ENCODE measurements at places on chromosomes 2 and 18.

GRCh38 chr18:68435581-68435980 lies 279.3 kb downstream of the TMX3 start:
- no peak overlapping the region for H3K4me3 ChIP-seq
- no peak overlapping the region for H3K27ac ChIP-seq
- H3K4me1 ChIP-seq = peaks cover 9% of the 10 kb centered on the region
- no peaks in the 10 kb centered on the region for H3K36me3 ChIP-seq
- no peak for DNase-seq

DNA sequence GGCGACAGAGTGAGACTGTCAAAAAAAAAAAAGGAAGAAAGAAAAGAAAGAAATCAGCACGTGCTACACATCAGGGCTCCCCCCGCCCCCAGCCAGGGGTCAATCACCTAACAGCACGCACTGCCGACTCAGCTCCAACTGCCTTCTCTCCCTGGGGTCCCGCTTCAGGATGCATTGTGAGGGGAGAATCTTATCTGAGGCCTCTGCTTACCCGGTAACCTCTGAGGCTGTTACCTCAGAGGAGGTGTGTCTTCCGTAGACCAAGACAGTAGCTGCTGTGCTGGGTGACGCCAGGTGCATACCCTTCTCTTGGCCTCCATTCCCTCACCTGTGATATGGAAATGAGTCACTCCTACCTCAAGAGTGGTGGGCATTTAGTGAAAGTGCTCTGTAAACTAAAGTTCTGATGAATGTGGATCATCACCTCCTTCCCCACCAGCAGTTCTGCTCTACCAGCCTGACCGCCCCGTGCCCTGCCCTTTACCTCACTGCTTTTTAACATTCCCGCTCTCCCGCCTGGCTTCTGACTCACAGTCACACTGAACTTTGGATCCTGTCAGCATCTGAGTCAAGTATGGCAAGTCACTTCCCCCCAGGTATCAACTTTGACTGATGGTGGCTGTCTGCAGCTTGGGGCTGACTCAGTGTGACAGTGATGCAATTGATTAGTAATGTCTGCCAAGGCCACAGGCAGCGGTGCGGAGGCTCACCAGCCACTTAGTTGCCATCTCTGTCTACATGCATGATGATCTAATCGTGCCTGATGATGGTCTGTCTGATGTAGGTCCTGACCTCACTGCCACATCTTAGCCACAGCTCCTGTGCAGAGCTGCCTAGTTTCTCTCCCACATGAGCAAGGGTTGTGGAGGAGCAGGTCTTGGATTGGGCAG lies 20.1 kb downstream of the ARID5A start:
- H3K27ac ChIP-seq = no peak overlapping the region
- H3K27me3 ChIP-seq = no peaks in the 10 kb centered on the region
- no peak for DNase-seq
- H3K4me3 ChIP-seq = no peak overlapping the region

DNA sequence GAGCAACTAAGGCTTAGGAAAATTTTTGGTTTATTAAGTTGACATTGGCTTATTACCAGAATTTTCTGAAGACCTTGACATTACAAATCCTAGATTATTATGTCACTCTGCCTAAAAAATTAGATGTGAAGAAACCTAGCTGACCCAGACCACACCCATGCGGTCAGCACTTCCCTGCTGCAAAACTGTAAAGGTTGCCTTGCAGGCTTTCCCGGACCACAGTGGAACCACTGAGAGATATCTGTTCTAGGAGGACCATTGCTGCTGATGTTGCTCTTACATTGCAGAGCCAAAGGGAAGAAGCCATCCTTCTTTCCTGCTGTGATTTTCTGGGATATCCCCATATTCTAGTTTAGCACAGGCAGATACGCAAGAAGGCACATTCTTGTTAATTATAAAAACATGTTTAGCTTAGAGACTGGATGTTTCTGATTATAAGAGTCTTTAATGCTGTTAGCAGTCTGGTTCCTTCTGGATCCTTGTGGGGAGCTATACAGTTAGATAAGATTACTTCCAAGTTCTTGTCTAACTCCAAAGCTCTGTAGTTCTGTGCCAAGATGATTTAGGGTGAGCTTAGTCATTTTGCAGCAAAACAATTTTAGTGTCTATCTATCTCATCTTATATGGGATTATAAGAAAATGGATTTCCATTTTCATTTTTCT lies 70.2 kb downstream of the AOX1 start:
- no peak overlapping the region for H3K4me3 ChIP-seq
- H3K36me3 ChIP-seq = no peaks in the 10 kb centered on the region
- DNase-seq = no peak

DNA sequence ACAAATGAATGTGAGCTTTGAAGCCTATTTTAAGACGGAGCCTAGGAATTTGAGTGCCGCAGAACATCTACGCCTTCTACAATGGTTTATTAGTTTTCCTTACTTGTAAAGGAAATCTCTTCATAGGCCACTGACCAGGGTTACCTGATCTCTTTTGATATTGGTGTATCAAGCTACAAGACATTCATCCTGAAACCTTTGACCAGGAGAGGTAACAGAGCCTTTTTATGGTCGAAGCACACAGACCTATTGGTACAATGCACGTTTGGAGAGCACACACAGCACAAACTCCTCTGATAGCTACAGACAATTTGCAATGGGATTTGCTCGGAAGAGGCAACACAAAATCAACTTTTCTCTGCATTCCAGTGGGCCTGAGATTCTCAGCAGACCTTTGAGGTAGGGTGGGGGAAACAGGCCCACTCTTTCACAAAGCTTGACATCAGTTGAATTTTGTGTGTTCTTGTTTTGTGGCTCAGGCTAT lies 12.8 kb downstream of the MYCN start:
- DNase-seq = no peak
- no peaks in the 10 kb centered on the region for H3K36me3 ChIP-seq
- no peak overlapping the region for H3K27ac ChIP-seq
- H3K4me3 ChIP-seq = no peak overlapping the region
- no peaks in the 10 kb centered on the region for H3K4me1 ChIP-seq

DNA sequence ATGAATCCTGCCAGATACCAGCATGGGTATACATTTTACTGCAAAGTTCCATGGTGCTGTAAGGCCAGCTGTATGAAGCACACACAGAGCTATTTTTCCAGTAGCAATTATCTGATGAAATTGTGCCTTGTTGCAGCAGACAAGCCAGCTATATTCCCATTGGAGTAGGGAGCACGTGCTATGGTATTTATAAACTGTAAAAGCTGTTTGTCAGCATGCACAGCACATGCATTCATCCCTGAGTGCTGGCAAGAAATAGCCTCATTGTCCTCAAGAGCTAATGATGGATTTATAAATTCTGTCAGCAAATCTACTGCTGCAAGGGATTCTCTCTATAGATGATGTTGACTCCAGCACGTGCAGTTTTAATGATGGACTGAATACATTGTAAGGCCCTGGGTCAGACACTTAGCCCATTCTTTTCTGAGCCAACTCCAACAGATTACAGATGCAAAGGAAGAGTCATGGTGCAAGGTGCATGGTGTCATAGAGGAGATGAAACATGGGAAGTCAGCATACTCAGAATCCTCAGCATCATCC lies 61.7 kb downstream of the KCNS3 start:
- no peaks in the 10 kb centered on the region for H3K27me3 ChIP-seq
- H3K27ac ChIP-seq = no peak overlapping the region
- DNase-seq = no peak
- H3K4me1 ChIP-seq = no peaks in the 10 kb centered on the region
- H3K4me3 ChIP-seq = no peak overlapping the region

- H3K4me1 ChIP-seq = no peaks in the 10 kb centered on the region
- H3K27ac ChIP-seq = no peak overlapping the region
- H3K36me3 ChIP-seq = no peaks in the 10 kb centered on the region
These were observed 20.0 kb downstream of the AQP12B start for GRCh38 chr2:240662681-240663080.

DNA sequence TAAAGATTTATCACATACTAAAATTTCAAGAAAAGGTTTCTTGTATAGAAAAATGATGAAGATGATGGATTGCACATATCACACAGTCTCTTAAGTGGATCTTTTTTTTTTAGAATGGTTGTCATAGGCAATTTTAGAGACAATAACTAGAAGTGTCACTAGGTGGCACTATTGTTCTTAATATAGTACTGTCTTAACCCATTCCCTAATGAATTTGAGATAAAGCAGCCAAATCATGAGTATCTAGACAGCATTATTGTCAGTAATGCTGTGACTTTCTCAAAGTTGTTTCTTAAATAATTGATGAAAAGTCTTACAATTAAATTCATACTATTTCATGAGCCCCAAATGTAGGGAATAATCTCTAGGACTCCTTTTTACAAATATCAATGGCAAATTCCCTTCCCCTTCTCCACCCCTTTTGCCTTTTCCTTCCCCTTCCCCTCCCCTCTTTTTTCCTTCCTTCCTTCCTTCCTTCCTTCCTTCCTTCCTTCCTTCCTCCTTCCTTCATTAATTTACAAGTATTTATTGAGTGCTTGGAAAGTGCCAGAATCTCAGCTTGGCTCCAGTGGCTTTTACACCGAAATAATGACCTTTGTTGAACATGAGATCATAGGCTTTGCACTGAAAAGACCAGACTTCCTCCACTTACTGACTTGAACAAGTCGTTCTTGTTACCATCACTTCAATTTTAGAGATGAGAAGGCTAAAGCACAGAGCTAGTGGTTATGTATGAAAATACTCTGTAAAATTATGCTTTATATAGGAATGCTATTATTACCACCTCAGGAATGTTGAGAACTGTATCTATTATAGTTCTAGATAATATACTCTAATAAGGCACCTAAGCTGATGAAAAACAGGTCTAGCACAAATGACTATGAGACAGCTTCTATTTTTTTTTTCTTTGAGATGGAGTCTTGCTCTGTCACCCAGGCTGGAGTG lies 19.8 kb downstream of the MYL12B start:
- H3K27me3 ChIP-seq = peaks cover 8% of the 10 kb centered on the region
- no peak overlapping the region for H3K4me3 ChIP-seq
- DNase-seq = peak; percentile 71
- no peaks in the 10 kb centered on the region for H3K36me3 ChIP-seq
- peaks cover 11% of the 10 kb centered on the region for H3K4me1 ChIP-seq
- H3K27ac ChIP-seq = no peak overlapping the region

DNA sequence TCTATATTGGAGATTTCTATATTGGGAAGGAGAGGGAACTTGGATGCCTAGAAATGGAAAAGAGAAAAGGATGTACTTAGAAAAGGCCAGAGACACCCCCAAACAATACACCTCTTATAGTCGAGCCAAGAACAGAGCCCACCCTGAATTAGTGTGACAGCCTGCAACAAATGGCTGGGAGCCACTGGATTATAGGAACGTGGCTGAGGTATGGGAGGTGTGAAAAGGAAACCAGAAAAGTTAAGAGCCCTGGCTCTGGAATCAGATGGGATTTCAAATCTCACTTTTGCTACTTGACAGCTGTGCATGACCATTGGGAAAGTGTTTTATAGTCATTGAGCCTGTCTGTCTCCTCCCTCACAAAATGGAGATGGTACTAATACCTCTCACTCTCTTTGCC lies 394.0 kb downstream of the ZNF521 start:
- no peaks in the 10 kb centered on the region for H3K36me3 ChIP-seq
- H3K4me1 ChIP-seq = no peaks in the 10 kb centered on the region

GRCh38 chr2:144694456-144694855 lies 174.5 kb upstream of the ZEB2 start:
- H3K27ac ChIP-seq = no peak overlapping the region
- H3K4me1 ChIP-seq = no peaks in the 10 kb centered on the region
- no peak overlapping the region for H3K4me3 ChIP-seq
- no peak for DNase-seq
- no peaks in the 10 kb centered on the region for H3K27me3 ChIP-seq

DNA sequence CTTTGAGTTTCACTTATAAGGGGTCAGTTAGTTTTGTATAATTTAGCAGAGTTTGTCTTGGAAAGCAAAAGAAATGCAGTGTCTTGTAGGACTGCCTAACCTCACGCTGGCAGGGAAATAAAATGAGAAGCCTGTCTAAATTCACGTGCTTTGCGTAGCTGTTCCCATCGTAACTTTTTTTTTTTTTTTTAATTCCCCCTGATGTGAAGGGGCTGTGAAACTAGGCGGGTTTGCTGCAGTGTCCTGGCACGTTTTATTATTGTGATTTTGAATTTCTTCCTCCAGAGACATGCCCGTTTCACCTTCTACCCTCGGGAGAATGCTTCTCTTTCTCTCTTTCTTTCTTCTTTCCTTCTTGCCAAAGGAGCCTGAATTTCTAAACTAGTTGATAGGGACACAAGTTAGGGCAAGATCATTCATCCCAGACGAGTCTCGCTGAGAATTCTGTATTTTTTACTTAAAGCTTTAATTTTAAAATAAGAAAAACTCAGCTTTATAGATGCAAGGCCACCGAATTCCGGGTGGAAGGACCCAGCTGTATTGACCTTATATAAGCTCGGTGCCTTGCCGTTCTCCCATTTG lies 2.3 kb downstream of the MEIS1 start:
- peak; percentile 32 for DNase-seq
- H3K27ac ChIP-seq = peak overlapping the region; percentile 90
- H3K36me3 ChIP-seq = no peaks in the 10 kb centered on the region
- H3K4me1 ChIP-seq = no peaks in the 10 kb centered on the region
- H3K27me3 ChIP-seq = no peaks in the 10 kb centered on the region

DNA sequence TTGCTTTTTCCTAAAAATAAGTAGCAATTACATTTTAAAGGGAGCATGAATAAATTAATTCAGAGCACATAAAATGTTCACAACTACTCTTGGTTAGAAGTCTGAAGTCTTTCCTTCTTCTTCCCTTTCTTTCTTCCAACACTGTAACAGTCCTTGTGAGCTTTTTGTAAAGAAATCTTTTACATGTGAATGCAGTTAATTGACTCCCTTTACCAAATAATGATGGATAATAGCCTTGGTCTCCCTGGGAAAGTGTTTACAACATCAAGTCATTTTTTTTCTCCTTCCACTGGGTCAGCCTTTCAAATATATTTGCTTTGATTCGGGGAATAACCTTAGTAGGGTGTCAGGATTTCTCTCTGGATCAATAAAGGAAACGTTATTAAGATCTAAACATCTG lies 39.1 kb downstream of the CALCRL start:
- H3K4me3 ChIP-seq = no peak overlapping the region
- no peaks in the 10 kb centered on the region for H3K4me1 ChIP-seq
- H3K27me3 ChIP-seq = no peaks in the 10 kb centered on the region
- DNase-seq = no peak

DNA sequence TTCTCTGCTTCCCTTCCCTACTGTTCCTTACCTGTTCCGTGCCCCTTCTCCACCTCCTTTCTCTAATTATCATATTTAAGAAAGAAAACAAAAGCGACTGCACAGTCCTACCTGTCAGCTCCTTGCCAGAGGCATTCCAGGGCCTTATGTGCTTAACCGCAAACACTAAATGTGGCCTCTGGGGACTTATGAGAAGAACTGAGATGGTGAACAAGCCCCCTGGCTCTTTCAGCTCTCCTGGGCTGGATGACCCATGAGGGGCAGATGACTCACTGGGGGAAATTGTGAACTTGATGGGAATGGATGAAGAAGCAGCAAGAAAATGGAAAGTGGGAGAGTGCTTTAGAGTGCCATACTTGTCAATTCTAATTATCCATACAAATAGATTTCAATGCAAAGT lies 106.3 kb upstream of the LYPD1 start:
- H3K27me3 ChIP-seq = no peaks in the 10 kb centered on the region
- no peak for DNase-seq
- no peak overlapping the region for H3K4me3 ChIP-seq
- H3K4me1 ChIP-seq = peaks cover 16% of the 10 kb centered on the region

Data from MM.1S (cell line).